ENCODE measurements at places on chromosomes 3 and 15.

DNA sequence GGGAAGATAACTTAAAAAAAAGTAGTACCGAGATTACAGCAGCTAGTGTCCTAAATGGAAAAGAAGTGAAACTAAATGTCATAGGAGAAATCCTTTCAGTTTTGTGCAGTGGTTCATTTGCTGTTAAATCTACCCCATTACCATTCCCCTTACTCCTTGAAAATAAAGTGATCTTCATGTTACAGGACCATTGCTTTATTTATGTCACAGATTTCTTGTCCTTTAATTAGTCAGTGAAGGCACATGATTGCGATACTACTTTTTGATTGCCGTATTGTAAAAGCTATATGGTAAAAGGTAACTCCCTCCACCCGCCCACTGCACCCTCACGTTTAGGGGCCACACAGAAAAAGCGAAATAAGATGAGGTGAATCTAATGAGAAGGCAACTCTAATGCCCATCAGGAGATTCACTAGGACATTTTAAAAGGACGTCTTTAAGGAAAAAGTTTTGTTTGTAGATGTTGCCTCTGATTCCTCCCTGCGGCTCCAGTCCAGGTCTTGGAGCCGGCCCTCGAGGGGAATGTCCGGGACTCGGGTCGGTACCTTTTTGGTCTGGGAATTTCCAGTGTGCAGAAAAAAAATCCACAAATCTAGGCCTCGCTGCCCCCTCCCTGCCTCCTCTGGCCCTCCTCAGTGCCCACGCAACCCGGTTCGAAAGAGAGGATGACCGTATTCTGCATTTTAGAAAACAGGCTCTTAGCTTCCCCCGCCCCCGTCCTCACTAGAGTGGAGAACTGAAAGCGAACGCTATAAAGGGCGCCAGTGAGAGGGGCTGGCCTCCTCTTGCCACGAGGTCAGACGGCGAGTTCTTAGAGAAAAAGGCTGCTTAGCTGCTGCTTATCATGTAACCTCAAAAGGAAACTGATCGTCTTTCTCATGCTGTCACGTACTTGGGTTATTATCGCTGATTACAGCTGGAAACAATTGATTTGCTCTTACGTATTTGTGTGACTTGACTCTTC is 21.8 kb upstream of the NFKBIZ start:
- DNase-seq = peak; percentile 92

- no peak for DNase-seq
These were observed 9.5 kb downstream of the RUVBL1 start for GRCh38 chr3:128113817-128114794.

GRCh38 chr3:171784937-171785336 is 25.3 kb downstream of the PLD1 start:
- DNase-seq = no peak

DNA sequence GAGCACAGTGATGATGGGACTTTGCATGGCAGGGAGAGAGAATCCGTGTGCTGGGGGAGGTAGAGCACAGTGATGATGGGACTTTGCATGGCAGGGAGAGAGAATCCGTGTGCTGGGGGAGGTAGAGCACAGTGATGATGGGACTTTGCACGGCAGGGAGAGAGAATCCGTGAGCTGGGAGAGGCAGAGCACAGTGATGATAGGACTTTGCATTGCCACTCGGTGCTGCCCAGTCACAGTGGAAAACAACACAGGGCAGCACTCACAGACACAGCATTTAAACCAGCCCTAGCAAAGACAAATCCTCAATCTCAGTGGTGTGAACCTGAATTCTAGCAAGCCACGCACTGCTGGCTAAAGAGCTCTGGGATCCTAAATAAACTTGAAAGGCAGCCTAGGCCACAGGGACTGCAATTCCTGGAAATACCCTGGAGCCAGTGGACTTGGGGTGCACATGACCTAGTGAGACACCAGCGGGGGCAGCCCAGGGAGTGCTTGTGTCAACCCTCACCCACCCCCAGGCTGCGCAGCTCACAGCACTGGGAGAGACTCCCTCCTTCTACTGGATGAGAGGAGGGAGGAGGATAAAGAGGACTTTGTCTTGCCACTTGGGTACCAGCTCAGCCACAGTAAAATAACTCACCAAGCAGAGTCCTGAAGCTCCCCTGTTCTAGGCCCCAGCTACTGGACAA is 23.4 kb upstream of the TNK2 start:
- DNase-seq = no peak

DNA sequence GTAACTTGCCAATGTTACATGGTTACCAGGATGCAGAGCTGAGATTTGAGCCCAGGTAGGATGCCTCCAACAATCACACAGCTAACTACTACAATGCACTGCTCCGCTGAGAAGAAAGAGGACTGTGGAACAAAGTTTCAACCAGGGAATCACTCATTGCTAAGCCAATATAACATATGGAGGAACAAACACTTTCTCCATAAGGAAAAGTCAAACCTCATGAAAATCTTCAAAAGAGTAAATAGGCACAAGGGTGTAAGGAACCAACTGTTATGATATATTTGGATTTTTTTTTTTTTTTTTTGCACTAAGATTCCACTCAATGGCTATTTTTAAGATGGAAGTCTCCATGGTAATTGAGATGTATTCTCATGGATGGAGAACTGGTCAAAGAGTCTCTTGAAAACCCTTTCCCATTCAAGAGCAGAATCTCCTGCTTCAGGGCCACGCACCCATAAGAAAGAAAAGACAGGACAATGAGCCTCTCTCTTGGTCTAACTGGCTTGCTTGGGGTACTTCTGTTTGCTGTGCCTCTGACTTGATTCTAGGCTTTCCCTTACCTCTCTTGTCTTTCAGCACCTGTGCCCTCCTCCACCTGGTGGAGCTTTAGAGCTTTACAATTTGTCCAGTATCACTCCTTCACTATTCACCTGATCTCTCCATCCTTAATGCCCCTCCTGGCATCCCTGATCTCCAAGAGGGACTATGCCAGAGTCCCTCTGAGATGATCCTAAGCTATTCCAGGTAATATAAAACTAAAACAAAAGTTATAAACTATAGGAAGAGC is 252.8 kb downstream of the NTRK3 start:
- DNase-seq = no peak

GRCh38 chr3:15932348-15933300 is 134.8 kb upstream of the ANKRD28 start:
- DNase-seq = no peak

DNA sequence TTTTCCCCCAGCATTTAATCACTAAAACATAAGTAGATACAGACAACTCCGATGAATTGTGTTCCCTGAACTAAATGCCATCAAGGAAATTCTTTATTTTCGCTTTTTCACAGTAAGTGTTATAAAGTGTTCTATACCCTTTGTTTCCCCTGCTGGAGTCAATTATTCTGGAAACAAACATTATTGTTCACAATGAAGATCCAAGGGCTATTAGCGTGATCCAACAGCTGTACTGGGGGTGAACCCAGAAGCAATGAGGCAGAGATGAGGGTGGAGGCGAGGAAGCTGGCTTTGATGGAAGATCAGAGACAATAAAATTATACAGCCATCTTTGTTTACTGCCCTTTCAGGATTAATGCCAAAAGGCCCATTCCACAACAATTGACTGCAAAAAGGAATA is 250.3 kb upstream of the IGF1R start:
- DNase-seq = no peak

GRCh38 chr3:183533412-183534132 is 21.9 kb downstream of the KLHL6 start:
- no peak for DNase-seq

- DNase-seq = no peak
These were observed 216.1 kb downstream of the MTHFS start for GRCh38 chr15:79680720-79681119.

GRCh38 chr15:80594091-80594889 is 100.8 kb upstream of the ABHD17C start:
- DNase-seq = no peak

DNA sequence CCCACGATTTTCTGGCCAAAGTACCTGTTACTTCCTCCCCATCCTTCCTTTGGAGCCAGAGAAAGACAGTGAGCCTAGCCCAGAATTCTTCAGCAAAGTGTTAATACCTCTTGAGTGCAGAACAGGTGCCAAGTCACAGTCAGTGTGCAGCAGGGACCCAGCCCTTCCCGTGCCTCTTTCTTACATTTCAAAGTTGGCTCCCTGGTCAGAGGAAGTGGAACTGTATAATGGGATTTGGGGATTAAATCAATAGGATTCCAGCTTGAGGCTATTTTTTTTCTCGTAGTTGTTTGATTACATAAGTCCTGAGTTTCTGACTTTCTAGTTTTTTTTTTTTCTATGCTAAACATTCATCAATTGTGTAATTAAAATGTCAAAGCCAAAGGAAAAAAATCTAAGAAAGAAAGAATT is 52.6 kb upstream of the ABHD10 start:
- no peak for DNase-seq

DNA sequence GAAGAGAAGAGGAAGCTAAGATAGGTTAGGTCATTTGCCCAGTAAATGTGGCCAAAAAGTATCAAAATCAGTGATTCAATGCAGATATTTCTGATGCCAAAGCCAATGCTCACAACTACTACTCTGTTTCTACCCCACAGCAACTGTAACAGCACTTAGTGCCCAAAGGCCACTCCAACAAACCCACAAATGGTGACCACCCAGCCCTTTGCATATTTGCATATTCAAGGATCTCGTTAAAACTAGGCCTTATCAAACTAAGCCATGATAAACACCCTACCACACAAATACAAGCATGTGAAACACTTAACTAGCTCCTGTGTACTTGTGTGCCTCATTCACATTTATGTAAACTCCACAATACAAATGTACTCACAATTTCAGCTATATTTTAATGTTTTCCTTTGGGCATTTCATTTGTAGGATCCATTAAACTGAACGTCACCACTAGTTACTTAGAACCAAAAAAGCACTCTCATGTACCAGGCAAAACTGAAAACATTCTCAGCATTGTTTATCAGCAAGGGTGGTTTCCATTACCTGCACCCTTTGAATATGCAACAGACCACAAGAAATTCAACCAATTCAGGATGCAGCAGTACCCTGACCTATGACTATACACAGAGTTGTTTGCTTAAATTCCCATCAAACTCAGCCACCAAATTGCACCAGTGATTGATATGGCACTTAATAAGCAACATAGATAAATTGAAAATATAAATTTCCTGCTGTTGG is 111.2 kb upstream of the STT3B start:
- no peak for DNase-seq

DNA sequence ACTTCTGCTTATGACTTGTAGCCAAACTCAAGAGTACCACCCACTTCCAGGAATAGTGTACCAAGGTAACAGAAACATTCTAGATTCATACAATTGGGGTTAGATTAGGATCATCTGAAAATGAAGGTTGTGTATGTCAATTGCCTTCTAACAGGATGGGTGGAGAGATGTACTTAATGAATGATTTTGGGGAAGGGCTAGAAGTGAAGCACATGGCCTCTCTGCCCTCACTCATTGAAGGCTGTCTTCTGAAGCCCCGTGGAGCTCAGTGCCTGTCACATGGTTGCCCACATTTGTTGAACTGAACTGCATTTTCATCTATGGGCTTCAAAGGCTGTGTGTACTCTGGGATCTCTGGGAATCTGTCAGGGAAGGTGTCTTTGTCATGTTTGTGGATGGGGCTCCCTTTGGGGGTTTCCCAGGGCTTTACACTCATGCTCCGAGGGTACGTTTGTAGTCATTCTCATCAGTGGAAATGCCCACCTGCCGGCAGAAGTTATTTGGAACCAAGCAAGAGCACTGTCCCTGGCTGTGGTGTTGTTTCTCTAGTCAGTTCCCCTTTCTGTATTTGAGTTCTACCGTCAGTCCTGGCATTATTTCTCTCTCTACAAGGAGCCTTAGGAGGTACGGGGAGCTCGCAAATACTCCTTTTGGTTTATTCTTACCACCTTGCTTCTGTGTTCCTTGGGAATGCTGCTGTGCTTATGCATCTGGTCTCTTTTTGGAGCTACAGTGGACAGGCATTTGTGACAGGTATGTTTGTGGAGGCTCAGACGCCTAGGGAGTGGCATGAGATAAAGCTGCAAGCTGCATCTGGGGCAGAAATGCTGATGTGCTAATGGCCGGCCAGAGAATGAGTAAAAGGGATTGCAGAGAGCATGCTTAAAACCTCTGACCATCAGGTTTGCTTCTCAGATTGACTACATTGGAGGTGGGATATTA is 22.4 kb downstream of the CD86 start:
- no peak for DNase-seq

DNA sequence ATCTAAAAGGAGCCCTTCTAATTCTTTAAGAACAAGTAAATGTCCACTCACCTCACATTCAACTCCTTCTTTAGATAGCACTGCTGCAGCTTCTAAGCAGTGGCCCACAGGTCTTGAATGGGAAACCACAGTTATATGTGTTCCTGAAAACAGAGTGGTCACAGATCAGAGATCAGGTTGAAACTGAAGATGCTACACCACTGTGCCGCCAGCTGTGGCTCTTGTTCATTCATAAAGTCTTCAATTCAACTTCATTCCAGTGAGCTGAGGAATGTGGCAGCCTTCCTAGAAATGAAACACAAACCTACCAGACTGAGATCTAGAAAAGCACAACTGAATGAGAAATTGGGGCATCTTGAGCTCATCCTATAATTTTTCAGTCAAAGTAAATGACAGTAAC is 4.0 kb downstream of the PDHB start:
- DNase-seq = no peak

- DNase-seq = peak; percentile 52
These were observed 18.4 kb downstream of the CCK start for GRCh38 chr3:42247576-42248027.
